ENCODE measurements at places on chromosomes 1 and 21.

- no peak for DNase-seq
These were observed 57.5 kb upstream of the KIAA0040 start for GRCh38 chr1:175250027-175250426.

- DNase-seq, result no peak
These were observed 330.3 kb upstream of the SNX7 start for GRCh38 chr1:98331243-98331642.

GRCh38 chr1:115012434-115012833, 17.2 kb upstream of the TSHB start:
- DNase-seq, result no peak

DNA sequence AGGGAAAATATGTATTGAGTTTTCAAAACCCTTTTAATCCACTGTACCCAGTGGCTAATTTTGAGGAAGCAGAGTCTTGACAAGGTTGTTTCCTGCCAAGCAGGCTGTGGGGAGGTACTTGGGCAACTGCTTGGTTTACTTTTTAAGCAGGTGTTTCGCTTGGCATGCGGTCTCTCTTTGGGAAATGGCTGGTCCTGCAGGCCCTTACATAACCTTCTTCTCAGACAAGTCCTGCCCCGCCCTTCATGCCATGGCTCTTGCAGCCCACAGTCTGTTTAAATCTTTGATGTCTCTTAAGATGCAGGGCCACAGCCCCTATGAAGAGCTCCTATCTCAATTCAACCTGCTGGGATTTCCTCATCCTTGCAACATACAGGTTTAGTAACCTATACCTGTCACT, 36.0 kb upstream of the ABCD3 start:
- no peak for DNase-seq

DNA sequence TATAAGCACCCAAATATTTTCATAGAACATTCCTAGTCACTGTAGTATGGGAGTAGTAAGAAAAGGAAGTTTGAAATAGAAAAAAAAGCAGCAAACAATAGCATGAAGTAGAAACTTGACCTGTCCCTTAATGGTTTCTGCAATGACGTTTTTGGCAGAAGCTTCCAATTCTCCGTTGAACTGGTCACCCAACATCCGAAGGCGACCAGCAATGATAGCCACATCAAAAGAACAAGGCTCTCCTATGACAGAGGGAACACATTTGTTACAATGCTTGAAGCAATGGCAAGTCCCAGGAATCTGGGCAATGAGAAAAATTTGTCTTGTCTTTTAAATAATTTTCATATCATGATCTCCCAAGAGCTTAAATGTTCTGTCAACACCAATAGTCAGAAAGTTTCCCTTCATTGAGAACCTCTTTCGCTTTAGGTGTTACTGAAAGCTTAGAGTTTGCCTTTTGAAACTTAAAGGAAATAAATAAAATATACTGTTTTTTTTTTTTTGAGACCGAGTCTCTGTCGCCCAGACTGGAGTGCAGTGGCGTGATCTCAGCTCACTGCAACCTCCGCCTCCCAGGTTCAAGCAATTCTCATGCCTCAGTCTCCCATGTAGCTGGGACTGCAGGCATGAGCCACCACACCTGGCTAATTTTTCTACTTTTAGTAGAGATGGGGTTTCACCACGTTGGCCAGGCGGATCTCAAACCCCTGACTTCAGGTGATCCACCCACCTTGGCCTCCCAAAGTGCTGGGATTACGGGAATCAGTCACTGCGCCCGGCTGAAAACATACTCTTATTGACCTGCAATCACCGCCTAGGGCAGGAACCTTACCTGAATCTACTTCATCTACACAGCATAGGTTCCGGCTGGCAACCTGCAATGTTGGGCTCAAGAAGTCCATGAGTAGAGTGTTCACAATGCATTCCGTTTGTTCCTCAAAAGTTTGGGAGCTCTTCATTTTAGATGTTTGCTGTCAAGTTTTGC, 672 bp downstream of the BCL2L15 start:
- DNase-seq, result no peak

DNA sequence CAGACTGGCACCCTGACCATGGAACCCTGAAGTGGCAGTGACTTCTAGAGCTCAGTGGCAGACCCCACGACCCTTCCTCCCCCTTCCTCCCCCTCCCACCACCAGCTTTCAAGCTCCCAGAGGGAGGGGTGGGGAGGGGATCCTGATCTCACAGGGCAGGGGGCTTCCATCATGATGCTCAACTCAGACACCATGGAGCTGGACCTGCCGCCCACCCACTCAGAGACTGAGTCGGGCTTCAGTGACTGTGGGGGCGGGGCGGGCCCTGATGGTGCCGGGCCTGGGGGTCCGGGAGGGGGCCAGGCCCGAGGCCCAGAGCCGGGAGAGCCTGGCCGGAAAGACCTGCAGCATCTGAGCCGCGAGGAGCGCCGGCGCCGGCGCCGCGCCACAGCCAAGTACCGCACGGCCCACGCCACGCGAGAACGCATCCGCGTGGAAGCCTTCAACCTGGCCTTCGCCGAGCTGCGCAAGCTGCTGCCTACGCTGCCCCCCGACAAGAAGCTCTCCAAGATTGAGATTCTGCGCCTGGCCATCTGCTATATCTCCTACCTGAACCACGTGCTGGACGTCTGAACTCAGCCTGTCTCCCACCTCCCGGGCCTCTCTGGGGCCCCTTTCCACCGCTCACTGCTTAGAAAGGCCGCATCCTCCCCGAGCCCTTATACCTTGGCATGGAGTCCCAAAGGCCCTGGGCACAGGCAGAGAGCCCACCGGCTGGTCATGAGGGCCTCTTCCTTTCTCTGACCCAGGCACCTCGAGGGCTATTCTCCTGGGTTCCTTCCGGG, 3.9 kb downstream of the NHLH1 start:
- DNase-seq, result no peak

DNA sequence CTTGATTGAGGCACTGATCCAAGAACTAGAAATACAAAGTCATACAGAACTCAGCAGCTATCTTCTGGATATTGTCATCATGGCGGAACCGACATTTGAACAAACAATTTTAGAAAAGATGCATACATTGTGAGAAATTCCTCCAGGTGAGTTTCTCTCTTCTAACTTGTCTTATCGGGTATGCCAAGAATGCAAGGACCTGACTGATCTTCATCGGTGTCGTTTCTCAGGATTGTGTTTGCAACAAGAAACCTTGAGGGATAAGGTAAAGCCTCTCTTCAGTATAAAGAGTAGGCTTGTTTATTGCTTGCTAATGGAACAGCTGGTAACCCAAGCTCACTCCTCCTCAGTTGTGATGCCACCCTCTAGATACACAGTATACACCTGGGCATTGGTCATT, 62.2 kb downstream of the NME7 start:
- no peak for DNase-seq

DNA sequence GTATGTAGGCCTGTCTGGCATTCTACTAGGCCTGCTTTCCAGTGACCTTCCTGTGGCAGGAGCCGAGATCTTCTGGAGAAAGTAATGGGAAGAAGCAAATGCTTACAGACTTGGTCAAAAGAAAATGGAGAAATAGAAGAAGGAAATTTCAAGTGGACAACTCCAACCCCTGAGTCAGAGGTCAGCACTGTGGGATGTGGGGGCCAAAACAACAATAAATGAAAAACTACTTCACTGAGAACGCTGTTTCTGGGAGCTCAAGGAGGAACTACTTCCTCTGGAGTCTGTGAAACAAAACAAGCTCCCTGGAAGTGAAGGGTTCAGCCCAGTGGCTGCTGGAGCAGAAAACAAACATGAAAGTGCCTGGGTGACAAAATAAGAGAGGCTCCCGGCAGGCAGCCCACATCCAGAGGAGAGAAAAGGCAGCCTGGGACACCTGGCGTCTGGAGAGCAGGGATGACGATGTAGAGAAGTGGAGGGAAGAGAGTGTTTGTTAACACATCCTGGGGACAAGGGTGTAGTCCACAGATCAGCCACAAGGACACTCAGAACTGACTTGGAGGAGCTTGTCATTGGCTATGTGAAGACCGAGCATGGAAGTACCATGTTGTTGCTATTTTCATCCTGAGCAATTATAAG, 355.2 kb downstream of the SMYD3 start:
- DNase-seq, result no peak

GRCh38 chr1:53754484-53755312, 15.7 kb upstream of the GLIS1 start:
- DNase-seq, result no peak

GRCh38 chr1:116126281-116126680, 15.1 kb downstream of the MAB21L3 start:
- DNase-seq, result no peak

DNA sequence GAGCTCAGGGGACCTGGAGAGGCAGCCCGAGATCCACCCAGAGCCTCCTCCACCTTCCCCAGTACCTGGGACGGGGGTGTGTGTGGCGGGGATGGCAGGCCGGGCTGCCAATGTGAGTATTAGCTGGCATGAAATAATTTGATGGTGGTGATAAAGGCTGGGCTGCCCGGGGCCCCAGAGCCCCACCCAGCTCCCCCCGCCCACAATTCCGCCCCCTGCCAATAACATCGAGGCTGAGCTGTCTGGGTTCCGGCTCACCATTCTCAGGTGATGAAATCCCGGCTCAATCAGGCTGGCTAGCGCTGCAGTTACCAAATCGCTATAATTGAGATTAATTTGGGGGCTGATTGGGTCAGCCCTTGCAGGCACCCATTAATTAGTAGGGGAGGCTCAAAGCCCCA, 103.8 kb upstream of the CASZ1 start:
- DNase-seq, result no peak

DNA sequence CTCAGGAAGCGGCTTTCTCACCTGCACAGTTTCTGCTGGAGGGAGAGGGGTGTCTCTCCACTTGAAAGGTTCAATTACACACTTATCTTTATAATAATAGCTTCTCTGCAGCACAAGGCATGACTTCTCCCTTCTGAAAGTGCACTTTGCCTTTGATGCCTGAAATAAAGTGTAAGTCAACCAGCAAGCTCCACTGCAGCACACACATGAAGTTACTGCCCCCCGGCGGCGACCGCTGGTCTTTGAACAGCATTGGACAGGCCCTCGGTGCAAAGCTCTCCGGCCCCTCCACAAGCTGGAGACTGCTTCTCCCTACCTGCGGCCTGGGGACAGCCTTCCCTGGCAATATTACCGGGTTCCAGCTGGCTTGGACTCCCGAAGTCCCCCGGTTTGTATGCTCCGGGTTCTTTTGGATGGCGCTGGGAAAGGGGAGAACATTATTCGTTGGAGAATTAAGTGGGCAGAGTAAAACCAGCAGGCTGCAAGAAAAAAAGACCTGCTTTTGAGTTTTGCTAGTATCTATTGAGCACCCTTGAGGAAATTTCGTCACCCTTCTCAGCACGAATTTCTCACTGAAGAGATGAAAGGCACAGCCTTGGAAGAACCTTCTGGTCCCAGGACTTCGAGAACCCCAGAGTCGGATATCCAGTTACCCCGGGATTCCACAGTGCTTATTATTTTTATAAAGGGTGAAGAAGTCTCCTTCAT, 11.8 kb downstream of the RCAN1 start:
- peak; percentile 16 for DNase-seq

GRCh38 chr1:109640285-109640865, 15.5 kb upstream of the GSTM4 start:
- peak; percentile 83 for DNase-seq

DNA sequence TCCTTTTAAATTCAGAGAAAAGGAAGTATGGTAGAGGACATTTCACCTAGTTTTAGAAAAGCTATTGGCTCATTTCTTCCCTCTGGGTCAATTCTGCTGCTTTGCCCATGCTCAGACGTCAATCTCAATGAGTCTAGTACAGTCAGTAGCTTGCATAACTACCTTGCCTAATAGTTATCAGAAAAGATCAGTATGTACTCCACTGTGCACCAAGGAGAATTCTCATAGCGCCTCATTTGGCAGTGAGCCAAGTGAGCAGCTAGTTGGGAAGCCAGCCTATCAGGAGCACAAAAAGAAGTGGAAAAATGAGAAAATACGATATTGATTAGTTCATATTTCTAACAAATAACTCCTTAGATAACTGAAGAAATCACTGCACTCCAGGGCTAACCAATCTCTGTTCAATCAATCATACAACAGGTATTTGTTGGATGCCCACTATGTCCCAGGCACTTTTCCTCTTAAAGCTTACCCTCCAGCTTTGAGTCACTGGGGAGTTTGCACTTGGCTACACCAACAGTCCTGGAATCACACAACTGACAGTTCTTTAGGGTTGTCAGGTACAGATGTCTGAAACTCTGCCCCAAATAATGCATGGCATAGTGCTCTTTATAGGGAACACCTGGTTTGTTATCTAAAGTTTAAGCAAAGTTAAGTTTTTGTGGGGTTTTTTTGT, 50.2 kb downstream of the PRDX6 start:
- no peak for DNase-seq

DNA sequence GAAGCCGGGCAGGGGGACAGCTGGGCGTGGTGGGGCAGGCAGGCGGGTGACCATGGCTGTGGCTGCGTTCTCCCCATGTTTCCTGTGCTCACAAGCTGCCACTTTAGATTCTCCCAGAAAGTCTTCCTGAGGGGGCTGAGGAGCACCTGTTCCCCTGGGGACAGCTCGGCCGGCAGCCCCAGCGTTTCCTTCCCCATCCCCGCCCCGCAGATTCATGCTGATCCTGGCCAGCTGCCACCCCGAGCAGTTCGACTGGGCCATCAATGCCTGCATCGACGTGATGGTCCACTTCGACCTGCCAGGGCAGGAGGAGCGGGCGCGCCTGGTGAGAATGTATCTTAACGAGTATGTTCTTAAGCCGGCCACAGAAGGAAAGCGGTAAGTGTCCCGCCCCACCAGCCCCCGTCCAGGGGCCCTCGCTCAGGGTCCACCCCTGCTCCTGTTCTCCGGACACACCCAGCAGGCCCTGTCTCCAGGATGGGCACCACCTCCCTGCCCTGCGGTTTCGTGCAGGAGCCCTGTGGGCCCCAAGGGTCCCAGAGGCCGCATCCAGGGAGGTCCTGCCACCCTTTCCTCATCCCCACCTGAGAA, 10.9 kb upstream of the ATAD3B start:
- no peak for DNase-seq

DNA sequence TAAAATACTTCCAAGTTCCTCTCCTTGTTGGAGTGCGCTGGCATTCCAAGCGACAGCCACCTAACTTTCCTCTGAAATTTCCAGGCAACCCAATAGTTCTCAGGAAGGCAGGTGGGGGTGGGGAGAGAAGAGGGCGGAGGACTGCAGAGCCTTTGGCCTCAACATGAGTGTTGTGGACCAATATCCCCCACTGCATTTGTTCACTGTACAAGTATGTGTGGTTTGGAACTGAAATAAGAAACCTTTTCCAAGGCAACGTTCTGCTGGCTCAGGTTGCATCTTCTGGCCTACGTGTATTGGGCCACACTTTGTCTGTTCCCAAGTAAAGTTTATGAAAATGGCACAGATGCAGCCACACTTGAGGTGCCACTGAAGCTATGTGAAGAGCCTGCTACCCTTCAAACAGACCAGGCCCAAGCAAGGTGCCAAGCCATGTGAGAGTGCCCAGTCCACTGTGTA, 153.4 kb downstream of the DHRS3 start:
- DNase-seq, result no peak

- no peak for DNase-seq
These were observed 3.9 kb downstream of the SPEN start for GRCh38 chr1:15851210-15852035.

GRCh38 chr1:221778125-221778524, 36.2 kb upstream of the DUSP10 start:
- DNase-seq, result no peak

GRCh38 chr1:3814065-3814464, 17.8 kb upstream of the LRRC47 start:
- no peak for DNase-seq
